DMS153 (cell line): ENCODE measurements at places on chromosomes 12 and 14.

DNA sequence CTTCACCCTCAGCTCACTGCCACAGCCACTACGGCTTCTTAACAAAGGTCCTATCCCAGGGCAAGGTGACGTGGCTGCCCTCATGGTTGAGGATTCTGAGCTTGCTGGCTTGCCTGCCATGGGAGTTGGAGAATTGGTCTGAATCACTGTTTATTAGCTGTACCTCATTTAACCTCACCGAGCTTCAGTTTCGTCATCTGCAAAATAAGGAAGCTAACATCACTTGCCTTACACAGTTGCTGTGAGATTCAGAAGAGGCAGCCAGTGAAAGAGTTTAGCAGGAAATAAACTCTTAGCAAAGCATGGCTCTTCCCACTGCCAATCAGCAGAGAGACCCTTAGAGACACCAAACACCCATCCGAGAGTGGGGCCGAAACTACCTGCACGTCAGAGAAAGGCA is 90.1 kb upstream of the KCNA1 start:
- DNase-seq: no peak

DNA sequence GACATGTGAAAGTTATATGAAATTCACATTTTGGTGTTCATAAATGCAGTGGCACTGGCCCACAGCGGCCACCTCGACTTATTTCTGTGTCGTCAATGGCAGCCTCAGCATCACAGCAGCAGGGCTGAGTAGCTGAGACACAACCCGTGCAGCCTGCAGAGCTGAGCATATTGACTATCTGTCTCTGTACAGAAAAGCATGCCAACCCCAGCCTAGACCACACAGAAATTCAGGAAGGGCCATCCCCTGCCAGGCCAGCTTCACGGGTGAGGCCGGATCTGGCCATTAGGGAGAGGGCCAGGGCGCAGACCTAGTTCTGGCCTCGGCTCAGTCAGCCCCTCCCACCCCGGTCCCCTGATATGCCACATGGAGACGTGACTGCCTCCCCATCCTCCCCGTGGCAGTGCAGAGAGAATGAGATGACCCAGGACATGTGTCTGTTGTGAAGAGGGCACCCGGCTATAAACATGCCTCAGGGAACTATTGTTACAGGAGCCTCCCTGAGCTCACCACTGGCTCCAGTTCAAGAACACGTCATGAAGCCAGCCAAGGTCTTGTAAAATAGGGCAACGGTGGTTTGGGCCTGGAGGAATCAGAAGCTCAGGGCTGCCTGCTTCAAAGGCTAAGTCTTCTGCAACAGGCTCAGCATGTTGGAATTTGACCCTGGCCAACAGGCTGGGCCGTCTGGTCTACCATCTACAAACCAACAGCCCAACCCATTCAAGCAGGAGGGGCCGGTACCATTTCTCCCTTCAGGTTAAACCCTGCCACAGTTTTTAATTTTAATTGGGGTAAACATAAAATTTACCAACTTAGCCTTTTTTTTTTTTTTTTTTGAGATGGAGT is 25.5 kb downstream of the SCARB1 start:
- DNase-seq: peak; percentile 90

- no peak for DNase-seq
Observed at GRCh38 chr14:49545716-49546115, 40.5 kb downstream of the RPS29 start.

- DNase-seq: no peak
Observed at GRCh38 chr14:68978172-68978911, 760 bp downstream of the ACTN1 start.

DNA sequence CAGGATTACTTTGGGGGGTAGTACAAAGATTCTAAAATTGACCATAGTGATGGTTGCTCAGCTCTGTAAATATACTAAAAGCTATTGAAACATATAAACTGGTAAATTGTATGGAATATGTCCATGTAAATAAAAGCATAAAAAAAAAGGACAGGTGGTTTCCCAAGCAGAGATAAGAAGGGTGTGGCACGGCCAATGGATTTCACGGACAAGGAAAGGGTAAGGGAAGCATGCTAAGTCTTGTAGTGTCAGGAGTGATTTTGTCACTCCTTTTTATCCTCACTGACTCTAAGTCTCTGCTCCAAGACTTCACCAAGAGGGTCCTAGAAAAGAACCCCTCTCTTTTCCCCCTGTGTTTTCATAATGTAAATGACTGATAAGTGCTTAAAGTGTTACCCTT is 229.2 kb downstream of the SPTSSA start:
- no peak for DNase-seq

- no peak for DNase-seq
Observed at GRCh38 chr14:72892879-72893635, 844 bp downstream of the DPF3 start.

GRCh38 chr12:126770188-126770587 is 1496.8 kb upstream of the TMEM132C start:
- DNase-seq: no peak

- no peak for DNase-seq
Observed at GRCh38 chr14:91371011-91371989, 46.3 kb downstream of the CCDC88C start.

GRCh38 chr12:90841336-90841735 is 113.6 kb downstream of the CCER1 start:
- no peak for DNase-seq

DNA sequence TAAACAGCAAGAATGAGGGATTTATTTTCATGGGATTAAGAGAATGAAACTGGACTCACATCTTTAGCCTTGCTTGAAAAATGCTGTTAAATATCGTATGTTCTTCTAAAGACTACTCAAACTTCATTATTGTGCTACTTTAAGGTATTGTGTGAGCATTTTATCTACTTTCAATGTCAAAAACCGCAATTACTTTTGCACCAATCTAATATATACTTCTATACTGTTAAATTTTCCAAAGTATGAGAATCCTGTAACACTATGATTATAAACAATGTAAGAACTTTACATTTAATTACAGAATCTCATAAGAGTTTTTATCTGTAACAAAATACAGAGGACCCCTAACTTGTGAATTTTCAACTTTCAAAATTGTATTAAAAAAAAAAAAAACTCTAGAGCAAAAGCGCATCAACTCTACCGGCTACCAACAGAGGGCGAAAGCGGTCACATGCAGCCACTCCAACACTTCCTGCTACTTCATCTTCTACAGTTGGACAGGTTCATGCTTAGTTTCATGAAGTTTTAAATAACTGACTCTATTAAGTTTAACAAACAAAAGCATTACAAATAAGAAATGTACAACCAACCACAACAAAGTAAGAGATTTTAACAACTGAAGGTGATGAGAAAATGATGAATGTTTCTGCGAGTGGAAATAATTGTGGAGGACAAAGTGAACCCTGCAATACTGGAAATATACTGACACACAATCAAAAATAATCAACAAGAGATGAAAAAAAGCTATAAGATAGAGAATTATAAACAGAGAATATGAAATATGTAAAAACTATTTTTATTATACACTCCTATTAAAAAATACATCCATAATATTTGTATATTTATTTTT is 210.9 kb downstream of the MED13L start:
- no peak for DNase-seq

- DNase-seq: no peak
Observed at GRCh38 chr14:92641306-92641705, 107.1 kb downstream of the LGMN start.

DNA sequence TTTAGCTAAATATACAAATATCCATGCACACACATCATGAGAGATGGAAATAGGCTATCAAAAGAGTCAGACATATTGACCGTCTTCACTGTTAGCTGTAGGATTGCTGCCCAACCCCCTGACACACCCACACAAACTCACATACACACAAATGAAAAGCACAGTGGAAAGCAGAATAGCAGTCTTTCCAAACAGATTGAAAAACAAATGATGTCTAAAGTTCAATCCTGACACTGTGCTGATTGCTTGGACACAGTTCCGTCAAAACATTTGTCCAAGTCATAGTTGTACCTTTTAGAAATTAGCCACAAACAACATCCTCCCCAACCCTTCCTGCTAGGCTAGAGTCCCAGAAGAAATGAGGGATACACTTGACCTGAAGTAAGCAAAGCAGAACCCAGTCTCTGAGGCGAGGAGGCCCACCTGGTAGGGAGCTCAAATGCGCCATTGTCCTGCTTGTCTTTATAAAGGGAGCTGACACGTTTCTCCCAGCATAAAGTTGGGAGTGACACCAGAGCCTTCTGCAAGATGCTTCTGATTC is at the start of gene PRH2:
PRH2 (plus strand) TSS at position 491 of the 541 bp plus-strand sequence; CDS start at position 529, 38 bp downstream.
- DNase-seq: no peak

DNA sequence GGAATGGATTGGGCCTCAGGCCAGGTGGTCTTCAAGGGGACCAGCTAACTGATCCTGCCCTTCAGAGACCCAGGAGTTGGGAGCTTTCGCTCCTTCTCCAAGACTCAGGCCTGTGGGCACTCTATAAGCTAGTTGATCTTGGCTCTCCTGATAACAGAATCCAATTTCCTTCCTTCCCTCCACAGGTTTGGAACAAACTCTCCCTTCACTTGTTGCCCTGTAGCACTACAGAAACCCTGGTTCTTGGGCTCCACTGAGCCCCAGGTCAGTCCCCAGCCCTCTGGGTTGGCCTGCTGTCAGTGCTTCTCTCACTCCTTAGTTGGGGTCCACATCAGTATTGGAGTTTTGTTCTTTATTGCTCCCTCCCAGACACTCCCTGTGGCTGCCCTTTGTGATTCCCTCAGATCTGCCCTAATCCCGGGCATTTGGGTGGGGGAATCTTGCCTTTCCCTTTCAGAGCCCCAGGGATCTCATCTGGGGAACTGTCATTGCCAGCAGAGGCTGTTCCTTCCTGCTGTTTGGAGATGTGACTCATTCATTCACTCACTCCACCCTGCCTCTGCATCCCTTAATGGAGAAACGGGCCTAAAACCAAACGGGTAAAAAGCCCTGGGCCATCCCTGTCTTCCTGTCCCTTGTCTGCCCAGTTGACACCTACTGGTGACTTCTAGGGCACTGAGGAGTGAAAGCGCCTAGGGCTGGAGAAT is 4.4 kb upstream of the GPD1 start:
- no peak for DNase-seq

- DNase-seq: peak; percentile 59
Observed at GRCh38 chr14:34465069-34465859, 3.2 kb upstream of the SPTSSA start.

- DNase-seq: peak; percentile 61
Observed at GRCh38 chr14:95452176-95452892, 64.1 kb downstream of the SYNE3 start.

- no peak for DNase-seq
Observed at GRCh38 chr12:12600659-12601058, 11.0 kb upstream of the CREBL2 start.

DNA sequence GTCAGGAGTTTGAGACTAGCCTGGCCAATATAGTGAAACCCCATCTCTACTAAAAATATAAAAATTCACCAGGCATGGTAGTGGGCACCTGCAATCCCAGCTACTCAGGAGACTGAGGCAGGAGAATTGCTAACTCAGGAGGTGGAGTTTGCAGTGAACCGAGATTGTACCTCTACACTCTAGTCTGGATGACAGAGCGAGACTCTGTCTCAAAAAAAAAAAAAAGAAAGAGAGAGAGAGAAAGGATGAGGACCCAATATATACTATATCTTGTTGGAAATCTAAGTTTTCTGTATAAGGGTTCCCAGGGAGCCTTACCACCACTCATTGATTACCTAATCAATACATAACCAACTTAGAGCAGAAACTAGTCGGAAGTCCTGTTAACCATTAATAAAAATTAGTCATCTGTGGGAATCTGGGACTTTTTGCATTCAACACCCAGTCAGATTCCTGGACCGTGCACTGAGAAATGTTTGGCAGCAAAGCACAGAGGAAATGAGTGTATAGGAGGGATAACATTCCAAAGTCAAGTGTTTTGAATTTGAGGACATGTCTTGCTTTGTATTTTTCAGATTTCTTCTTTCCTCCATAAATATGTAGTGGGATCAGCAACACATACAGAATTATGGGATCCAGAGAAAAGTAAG is 44.8 kb upstream of the NR2C1 start:
- DNase-seq: no peak

GRCh38 chr12:106136263-106136662 is 2.5 kb downstream of the NUAK1 start:
- peak; percentile 75 for DNase-seq

DNA sequence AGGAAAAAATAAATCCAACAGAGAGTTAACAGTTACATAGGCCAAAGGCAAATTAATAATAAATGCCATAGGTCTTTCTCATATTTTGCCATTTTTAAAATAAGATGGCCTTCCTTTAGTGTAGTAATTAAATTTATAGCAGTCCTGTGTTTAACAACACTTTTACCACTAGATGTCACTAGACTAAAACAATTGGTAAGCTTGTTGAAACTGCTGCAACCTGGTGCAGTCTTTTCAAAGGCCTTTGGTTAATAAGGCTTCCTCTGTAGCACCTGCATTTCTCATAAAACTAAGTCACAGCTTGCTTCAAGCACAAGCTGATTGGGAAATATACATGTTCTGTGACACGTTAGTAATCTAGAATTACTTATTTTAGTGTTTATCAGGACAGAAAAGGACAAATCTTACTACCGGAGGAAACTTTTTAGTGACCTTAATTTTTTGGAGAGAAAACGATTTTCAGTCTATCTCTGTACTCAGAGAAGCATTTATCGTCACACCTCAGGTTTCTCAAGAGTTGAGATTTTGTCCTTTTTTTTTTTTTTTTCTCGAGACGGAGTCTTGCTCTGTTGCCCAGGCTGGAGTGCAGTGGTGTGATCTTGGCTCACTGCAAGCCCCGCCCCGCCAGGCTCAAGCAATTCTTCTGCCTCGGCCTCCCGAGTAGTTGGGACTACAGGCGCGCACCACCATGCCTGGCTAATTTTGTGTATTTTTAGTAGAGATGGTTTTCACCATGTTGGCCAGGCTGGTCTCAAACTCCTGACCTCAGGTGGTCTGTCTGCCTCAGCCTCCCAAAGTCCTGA is 20.0 kb downstream of the BORCS5 start:
- peak; percentile 86 for DNase-seq

- no peak for DNase-seq
Observed at GRCh38 chr12:101763246-101763931, 24.1 kb upstream of the SYCP3 start.

DNA sequence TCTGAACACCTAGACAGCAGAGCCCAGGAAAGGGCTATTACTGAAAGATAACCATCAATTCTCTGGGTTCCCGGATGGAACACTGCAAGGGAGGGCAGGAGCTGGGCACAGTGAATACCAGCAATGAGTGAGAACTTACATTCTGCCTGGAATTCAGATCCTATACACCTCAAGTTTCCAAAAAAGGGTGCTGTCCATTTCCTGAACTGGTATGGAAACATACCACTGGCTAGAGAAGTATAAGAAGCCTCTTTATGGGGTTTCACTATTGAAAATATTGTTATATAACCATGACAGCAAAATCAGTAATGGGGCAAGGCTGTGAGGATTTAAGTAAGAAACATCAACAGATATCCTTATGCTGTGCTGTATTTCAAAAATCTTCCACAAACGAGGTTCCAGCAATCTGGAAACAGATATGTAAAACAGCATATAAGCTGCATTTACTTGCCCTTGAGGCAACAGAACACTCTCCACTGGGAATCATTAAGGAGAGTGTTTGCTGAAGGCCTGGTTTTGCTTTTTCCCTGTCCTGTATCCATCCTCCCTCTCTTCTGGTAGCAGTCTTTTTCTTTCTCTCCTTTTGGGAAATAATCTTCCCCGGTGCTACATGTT is 53.3 kb upstream of the GTF2A1 start:
- DNase-seq: no peak
